Naive thymus-derived CD8-positive, alpha-beta T cell (primary cell): ENCODE measurements at places on chromosomes 7 and 10.

DNA sequence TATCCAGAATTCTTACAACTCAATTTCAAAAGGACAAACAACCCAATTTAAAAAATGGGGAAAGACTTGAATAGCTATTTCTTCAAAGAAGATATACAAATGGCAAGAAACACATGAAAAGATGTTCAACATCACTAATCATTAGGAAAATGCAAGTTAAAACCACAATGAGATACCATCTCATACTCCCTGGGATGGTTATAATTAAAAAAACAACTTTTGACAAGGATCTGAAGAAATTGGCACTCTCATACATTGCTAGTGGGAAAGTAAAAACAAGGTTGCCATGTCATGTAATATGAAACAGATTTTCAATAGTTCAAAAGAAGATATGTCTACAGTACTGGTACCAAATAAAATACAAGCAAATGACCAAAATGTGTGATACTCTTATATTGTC is 9.0 kb downstream of the OAT start:
- no peak for DNase-seq

- DNase-seq = no peak
Observed at GRCh38 chr7:149166142-149166541, 18.9 kb downstream of the ZNF398 start.

- DNase-seq = no peak
Observed at GRCh38 chr7:27239387-27240014, 3.1 kb upstream of the EVX1 start.

GRCh38 chr10:110032801-110033700 is 25.3 kb downstream of the ADD3 start:
- DNase-seq = no peak

GRCh38 chr10:84665883-84666463 is 337.6 kb downstream of the CCSER2 start:
- no peak for DNase-seq

DNA sequence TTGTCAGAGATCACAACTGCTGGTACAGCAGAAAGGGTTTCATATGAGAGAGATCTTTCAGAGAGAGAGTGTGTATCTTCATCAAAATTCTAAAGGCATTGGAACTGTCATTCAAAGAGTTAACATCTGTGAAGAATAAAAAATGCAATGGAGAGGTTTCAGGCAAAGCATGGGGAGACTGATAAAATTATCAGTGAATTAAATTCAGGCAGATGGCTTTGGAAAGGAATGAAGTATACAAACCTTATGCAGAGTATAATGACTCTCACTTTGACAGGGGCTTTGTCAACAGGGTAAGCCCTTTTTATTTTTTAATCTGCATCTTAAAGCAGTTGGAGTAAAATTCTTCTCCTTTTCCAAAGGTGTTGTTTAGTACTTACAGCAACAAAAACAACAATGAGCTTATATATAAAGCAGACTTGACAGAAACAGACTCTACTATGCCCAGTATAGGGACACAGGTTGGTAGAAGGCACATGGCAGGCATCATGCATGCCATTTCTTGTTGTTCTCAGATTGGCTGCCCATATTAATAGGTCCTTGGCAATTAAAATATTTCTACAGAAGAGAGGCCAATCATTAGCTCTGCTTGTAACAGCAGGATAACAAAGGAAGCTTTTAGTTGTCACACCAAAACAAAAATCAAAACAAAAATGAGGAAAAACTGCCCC is 54.9 kb upstream of the NXPH1 start:
- no peak for DNase-seq

GRCh38 chr10:22625516-22626290 is 88.7 kb downstream of the PIP4K2A start:
- no peak for DNase-seq

GRCh38 chr10:112333452-112333851 is 40.5 kb upstream of the ACSL5 start:
- DNase-seq = no peak

DNA sequence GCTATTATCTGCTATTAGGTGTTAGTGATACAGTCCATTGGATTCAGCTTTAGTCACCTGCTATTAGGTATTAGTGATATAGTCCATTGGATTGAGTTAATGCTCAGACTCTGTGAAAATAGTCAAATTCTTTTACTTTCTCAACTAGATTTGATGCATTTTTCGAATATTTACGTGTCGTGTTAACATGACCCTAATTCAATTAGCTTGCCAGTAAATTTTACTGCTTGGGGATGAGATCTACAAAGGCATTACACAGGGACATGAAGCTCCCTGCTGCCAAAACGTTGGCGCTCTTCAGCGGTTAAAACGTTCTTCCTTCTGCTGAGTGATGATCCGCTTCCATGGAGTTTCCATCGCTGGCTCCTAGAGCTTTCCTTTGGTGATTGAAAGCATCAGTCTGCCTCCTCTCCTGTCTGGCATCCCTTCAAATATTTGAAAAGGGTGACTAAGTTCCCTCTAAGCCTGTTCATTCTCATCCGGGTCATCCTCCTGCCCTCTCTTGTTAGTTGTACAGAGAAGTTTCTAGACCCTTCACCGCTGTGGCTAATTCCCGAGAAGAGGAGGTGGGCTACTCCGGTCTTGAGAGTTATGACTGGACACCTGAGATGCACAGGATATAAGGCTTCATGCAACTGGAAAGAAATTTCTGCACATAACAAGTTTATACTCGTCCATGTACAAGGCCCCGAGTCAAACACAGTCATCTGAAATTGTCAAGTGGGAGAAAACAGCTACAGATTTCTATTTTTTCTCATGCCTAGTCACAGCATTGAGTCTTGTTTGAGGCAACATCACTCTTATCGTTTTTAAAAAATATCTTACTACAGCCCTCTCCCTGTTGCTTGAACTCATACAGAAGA is 254.0 kb downstream of the KLF6 start:
- no peak for DNase-seq
